Activated CD4-positive, CD25-positive, alpha-beta regulatory T cell treated with anti-CD3 and anti-CD28 coated beads, Interleukin-2, amount 50 U/mL, for 24 hours (primary cell): ENCODE measurements at places on chromosomes 5 and 9.
A peak's percentile ranks its signal among the peaks of the same experiment; 100 is the strongest.

DNA sequence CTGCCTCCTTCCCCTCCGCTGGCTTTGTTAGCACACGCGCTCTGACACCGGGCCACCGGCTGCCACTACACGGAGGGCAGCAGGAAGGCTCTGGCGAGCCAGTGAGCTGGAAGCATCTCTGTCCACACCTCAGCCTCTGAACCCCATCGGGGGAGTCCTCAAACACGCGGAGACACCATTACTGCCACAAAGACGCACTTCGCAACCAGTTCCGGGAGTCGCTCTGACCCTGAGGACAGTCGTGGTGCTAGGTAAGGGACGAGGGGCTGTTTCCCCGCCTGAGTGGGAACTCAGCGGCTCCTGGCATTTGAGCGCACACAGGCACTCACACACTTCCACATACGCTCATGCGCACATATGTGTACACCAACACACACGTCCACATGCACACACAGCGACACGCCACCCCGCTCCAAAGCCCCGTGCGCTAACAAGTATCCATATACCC is 160.0 kb downstream of the C9orf152 start:
- ATAC-seq, result peak; percentile 46

GRCh38 chr9:19410594-19410993 is 1.8 kb downstream of the ACER2 start:
- ATAC-seq, result no peak

DNA sequence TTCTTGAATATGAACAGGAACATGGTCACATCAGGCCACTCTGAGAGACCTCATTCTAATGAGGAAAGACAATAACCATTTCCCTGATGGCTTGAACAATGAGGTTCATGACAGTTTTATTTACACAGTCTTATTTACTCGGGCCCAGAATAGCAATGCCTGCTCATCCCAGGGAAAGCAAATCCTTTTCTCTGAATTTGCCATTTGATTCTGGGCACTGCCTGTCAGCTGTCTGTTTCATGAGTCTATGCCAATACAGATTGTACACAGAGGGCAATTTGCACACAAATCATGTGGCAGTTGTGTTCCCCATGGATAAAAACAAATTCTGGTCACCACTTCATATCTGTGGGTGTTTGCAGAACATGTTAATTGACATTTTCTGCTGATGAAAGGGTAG is 492.5 kb downstream of the ACTL7B start:
- ATAC-seq, result no peak

GRCh38 chr9:1837453-1838084 is 177.6 kb upstream of the SMARCA2 start:
- no peak for ATAC-seq

DNA sequence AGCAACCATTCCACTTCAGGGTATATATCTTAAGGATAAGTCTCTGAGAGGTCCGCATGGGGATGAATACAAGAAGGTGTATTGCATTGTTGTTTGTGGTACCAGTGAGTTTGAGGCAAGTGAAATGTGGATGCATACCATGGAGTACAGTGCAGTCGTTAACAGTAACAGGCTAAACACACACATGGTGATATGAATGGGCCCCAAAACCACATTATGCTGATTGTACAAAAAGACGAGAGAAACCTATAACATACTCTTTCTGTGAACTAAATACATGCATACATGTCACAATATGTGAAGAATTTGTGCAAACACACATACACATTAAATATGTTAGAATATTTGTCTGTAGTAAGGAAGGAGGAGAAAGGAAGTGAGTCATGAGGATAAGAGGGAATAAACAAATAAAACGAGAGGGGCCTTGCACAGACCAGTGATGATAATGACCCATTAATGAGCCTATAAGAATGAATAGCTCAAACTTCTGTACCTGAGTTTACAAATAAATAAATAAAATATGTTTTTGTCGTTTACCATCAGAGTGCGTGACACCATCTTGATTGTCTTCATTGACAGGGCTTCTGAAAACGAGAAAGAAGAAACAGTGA is 66.5 kb upstream of the RICTOR start:
- no peak for ATAC-seq

- no peak for ATAC-seq
These were observed 44.7 kb downstream of the PRRT1B start for GRCh38 chr9:131589993-131590392.

- no peak for ATAC-seq
These were observed 39.5 kb downstream of the SLC22A5 start for GRCh38 chr5:132408965-132409364.

GRCh38 chr5:139901251-139901575 is 105.6 kb downstream of the PSD2 start:
- ATAC-seq, result no peak

DNA sequence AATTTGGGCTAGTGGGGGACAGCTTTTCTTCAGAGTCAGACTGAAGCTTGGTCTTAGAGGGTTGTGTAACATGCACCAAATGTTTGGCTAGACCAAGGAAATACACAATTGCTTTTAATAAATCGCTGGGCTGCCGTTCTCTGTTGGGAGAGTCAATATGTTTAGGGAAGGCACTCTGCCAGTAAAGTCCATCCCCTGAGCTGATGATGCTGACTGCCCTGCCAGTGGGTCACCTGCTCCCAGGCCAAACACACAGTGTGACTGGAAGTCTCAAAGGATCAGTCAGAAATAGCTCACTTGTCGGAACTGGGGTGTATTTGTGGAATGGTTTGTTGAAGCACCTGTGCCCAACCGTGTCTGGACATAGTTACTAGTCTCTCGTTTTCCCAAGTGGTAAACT is 17.9 kb upstream of the ZNF474 start:
- ATAC-seq, result no peak

GRCh38 chr5:34978681-34979080 is 49.3 kb downstream of the DNAJC21 start:
- ATAC-seq, result no peak

GRCh38 chr5:178605788-178606187 is 15.6 kb upstream of the COL23A1 start:
- no peak for ATAC-seq

DNA sequence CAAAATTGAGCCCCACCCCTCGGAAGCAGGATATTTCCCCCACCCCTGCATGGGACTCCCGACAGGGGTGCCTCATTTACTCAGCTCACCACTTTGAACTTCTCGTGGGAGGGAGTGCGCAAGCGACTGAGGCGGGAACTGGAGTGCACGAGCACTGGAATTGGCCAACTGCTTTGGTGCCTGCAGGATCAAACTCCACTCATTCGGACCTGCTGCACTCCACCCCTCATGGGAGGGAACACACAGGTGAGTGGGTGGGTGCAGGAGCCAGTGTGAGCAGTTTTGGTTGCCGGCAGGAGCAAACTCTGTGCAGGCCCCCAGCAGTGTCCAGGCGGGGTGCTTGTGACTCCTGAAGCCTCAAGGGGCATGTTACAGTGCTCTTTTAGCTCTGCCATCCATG is 301.2 kb downstream of the TUSC1 start:
- no peak for ATAC-seq

GRCh38 chr5:2576823-2577222 is 174.7 kb downstream of the IRX2 start:
- no peak for ATAC-seq

- no peak for ATAC-seq
These were observed 186.7 kb downstream of the SYK start for GRCh38 chr9:90988318-90988717.

- no peak for ATAC-seq
These were observed 27.4 kb upstream of the WHRN start for GRCh38 chr9:114532561-114533237.

DNA sequence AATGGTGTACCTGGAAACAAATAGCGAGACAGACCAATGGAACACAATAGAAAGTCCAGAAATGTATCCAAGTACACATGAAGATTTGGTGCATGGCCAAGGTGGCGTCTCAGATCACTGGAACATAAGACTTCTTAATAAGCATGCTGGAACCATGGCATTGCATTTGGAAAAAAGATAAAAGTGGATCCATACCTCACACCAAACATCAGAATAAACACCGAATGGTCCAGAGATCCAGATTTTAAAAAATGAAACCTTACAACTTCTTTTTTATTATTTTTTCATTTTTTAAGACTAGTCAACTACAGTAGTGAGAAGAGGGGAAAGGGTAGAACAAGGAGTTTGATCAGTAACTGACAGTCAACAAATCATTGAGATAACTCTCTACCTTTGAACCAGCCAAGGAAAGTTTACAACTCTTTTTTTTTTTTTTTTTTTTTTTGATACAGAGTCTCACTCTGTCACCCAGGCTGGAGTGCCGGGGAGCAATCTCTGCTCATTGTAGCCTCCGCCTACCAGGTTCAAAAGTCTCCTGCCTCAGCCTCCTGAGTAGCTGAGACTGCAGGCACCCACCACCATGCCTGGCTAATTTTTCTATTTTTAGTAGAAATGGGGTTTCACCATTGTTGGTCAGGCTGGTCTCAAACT is 8.8 kb upstream of the DUSP1 start:
- ATAC-seq, result no peak

- ATAC-seq, result no peak
These were observed 29.3 kb upstream of the FAT2 start for GRCh38 chr5:151620461-151620840.

DNA sequence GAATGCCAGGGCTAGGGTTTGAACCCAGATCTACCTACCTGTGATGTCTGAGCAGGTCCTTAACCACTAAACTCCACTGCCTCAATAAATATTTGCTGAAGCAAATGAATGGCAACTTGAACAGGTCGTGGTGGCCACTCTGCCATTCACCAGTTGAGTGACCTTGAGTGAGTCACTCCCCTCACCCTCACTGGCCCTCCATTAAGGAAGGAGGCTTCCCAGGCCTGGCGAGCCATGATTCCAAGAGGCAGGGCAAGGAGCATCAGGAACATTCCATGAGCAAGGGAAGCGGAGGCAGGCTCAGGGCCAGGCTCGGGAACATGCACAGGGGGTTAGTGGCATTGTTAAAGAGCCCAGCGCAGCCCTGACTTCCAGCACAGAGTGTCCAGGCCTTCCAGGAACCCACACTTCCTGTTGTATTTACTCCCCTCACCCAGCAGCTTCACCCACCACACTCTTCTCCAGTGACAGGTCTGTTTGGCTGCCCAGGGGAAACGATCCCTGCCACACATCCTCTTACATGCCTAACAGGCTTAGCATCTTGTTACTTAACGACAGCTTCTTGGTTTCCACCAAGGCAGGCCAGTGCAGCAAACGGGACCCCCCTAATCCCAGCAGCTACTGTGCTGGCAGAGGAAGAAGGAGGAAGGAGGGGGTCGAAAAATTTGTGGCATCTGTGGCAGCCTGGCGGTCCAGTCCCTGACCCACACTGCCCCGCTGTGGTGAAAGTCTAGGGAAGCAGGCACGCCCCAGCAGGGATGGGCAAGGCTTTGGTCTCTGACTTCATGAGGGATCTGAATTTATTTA is 43.7 kb upstream of the TTC1 start:
- no peak for ATAC-seq

GRCh38 chr9:121289772-121290370 is 21.9 kb downstream of the GSN start:
- ATAC-seq, result no peak

- ATAC-seq, result no peak
These were observed 36.1 kb downstream of the MARCHF11 start for GRCh38 chr5:16143361-16144049.

DNA sequence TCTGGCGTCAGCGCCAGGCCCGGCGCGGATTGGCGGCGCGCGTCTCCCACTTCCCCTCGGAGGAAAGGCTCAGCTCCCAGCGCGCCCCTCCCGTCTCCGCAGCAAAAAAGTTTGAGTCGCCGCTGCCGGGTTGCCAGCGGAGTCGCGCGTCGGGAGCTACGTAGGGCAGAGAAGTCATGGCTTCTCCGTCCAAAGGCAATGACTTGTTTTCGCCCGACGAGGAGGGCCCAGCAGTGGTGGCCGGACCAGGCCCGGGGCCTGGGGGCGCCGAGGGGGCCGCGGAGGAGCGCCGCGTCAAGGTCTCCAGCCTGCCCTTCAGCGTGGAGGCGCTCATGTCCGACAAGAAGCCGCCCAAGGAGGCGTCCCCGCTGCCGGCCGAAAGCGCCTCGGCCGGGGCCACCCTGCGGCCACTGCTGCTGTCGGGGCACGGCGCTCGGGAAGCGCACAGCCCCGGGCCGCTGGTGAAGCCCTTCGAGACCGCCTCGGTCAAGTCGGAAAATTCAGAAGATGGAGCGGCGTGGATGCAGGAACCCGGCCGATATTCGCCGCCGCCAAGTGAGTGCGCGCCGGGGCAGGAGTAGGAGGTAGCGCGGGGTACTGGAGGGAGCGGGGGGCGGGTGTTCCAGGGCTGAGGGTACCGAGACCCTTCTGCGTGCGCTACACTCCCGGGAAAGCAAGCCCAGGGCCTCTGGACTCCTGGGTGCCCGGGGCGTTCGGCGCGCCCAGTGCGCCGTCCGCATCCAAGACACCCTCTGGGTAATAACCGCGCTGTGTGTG is at the start of gene MSX2:
Gene MSX2, plus strand, starts transcription at position 99 of the 777 bp plus-strand sequence. Its CDS starts 78 bp downstream, at position 177.
- ATAC-seq, result no peak
